ENCODE measurements at places on chromosomes 13 and 19.

GRCh38 chr19:18750295-18750970, 40.7 kb downstream of the COMP start:
- no peak for DNase-seq

- peak; percentile 85 for DNase-seq
Observed at GRCh38 chr19:10713317-10713716, 4.6 kb upstream of the DNM2 start.

- no peak for DNase-seq
Observed at GRCh38 chr13:99288089-99288488, 19.1 kb downstream of the GPR183 start.

GRCh38 chr13:99190147-99190985, 10.3 kb upstream of the UBAC2 start:
- peak; percentile 13 for DNase-seq

DNA sequence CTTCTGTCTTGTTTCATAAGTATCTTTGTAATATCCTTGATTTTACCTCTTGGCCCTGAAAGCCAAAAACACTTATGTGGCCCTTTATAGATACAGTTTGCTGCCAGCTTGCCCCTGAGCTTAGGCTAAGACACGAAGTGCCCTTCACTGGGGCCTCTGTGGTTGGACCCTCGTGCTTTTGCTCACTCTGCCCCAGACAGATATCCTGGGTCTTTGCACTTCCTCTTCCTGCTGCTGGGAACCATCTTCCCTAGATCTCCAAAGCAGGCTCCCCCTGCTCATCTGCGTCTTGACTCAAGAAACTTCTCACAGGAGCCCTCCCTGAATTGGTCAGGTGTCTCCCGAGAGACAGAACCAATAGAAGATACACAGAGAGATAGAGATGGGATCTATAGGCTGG, 2.0 kb upstream of the TNFSF14 start:
- no peak for DNase-seq

GRCh38 chr19:35161434-35161743, 6.9 kb downstream of the FXYD5 start:
- DNase-seq: no peak

DNA sequence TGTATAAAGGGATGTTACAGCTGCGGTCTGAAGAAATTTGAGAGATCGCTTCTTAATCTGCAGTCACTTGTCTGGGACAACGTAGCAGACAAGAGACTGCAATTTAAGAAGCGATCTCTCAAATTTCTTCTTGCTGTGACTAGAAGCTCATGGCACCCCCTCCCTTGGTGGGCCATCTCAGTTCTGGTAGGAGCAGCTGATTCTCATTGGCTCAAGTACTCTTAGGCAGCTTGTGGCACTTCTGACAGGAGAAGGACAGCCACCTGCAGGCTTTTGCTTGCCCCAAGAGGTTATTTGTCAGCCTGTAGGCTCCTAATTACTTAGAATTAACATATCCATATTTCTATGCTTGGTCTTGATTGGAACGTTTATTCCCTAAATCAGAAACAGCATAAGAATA, 503.0 kb downstream of the DCT start:
- no peak for DNase-seq

GRCh38 chr13:90787007-90787406, 560.5 kb upstream of the MIR17HG start:
- no peak for DNase-seq

DNA sequence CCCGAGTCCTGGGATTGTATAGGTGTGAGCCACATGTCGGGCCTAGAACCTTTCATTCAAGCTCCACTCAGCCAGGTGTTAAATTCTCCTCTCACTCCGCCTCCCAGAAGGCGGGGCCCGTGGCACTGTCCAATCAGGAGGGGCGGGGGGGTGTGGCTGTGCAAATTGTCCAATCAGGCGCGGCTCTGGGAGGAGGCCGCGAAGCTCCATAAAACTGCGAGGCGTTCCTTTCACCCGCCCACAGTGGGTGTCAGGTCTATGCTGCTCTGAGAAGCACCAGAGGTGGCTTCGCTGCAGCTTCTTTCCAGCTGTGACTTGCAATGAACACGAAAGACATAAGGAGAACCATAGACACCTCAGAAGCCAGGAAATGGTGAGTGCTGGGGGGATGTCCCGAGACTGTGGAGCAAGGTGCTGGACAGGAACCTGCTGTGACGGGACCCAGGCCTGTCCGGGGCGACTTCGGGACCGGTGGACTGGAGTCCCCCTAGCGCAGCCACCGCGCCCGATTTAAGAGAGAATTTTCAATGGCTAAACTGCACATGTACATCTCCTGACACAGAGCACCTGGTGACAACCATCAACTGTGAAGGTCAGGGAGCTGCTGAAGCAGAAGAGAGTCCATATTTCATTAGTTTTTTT, 3.0 kb upstream of the ZNF136 start:
- DNase-seq: no peak

GRCh38 chr19:42212886-42213285, 4.6 kb downstream of the DEDD2 start:
- no peak for DNase-seq

GRCh38 chr13:113437408-113438010, 15.8 kb downstream of the ADPRHL1 start:
- no peak for DNase-seq

DNA sequence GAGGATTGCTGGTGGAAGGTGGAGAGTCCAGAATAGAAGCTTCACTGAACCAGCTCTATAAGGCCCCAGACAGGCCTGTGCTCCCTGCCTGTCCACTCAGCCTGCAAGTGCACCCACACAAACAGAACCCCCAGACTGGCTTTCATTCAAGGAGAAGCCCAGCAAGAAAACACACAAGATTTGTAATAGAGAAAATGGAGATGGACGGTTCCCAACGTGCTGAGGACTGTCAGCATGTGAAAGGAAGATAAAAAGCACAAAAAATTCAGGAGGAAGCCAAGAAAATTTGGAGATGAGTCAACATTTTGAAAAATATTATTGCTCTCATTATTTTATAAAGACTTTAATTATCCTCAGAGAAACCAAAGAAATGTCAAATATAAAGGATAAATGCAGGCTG, 218.2 kb upstream of the SLC10A2 start:
- DNase-seq: no peak

- DNase-seq: no peak
Observed at GRCh38 chr19:51792932-51793331, 2.0 kb upstream of the FPR3 start.

DNA sequence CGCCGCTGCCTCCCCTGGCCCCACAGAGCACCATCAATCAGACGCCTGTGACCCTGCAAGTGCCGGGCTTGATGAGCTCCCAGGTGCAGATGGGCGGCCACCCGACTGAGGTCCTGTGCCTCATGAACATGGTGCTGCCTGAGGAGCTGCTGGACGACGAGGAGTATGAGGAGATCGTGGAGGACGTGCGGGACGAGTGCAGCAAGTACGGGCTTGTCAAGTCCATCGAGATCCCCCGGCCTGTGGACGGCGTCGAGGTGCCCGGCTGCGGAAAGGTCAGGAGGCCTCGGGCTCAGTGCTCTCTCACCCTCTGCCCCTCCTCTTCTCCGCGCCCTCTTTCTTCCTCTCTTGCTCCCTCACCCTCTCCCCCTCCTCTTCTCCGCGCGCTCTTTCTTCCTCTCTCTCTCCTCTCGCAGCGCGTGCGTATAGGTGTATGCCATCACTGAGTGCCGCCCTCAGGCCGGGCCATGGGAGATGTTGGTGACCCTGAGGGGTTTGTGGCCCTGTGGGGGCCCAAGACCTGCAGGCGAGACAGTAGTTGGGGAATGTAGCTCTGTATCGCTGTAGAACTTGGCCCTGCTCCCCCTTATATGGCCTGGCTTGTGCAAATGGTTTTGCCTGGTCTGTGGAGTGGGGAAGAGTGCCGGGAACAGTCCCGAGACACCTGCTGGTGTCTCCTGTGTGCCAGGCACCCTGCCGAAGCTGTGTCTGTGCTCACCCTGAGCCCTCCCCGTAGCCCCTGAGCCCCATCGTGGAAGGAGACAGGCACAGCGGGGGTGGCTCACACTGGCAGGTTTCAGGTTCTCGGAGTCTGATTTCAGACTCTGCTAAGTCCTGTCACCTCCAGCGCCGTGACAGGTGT, 5.4 kb upstream of the EPN1 start:
- DNase-seq: no peak

DNA sequence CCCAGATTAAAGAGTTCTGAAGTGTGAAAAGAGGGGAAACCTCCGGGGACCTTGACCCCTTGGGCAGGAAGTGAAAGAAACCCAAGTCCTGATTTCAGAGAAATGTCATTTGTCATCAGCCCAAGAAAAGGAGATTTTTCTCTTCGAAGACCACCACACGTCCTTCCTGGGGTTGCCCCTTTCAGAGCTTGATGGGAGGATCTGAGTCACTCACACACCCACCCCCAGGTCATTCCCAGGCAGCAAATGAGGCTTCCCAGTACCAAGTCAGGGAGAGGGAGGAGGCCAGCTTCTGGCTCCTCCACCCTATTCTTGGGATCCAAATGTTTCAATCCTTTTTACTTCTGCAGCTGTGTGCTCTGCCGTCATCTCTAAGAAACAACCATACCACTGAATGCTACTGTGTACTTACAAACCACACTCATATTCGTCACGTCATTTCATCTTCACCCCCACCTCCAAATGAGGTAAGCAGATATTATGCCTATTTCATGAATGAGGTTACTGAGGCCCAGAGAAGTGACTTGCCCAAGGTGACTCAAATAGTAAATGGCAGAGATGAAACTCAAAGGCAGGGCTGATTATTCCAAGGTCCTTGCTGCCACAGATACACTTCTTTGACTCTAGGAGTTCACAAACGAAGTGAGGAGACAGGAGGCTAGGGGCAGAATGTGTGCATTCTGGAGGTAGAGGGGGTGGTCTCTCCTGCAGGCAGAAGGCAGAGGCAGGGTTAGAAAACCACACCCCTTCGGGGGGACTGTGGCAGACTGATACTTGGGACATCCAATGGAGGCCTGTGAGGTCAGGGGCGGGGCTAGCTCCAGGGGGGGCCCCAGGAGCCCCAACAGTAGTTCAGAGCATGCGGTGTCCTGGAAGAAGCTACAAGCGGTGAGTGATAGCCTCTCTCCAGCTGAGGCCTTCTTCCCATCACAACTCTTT, 5.0 kb upstream of the KMT2B start:
- no peak for DNase-seq

DNA sequence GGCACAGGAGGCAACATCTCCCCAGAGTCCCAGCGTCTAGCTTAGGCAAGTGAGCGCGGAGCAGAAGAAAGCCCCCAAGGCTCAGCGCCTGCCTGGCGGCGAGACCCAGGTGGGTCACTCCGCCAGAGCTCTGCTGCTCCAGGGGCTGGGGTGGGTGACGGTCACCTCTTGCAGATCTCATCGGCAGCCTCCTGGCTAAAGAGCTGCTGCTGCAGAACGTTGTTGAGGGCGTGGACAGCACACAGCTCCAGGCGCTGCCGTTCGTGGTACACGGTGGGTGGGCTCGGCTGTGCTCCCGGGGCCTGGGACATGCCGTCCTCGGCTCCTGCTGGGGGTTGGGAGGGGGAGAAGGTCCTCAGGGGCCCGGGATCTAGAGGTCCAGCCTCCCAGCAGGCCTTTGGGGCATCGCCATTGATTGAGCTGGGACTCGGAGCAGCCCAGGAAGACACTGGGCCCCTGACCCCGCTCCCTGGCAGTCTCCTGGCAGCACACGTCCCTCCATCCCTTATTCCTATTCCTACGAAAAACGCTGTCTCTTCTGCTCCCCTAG, 795 bp downstream of the JOSD2 start:
- no peak for DNase-seq

- DNase-seq: no peak
Observed at GRCh38 chr13:67148161-67148571, 82.0 kb downstream of the PCDH9 start.

DNA sequence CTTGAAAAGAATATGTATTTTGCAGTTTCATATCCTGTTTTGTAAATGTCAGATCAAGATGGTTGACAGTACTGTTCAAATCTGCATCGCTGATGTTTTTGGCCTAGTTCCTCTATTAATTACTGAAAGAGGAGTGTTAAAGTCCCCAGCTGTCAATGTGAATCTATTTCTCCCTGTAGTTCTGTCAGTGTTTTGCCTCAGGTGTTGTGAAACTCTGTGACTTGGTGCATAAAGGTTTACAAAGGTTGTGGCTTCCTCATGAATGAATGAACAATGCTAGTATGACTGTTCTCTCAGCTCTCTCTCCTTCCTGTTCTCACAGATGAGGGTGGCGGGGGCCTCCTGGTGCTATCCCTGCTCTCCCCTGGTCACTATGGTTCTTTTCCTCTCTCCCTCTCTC, 142.4 kb downstream of the MYCBP2 start:
- DNase-seq: no peak

- no peak for DNase-seq
Observed at GRCh38 chr19:56661248-56661647, 10.3 kb downstream of the ZNF835 start.

DNA sequence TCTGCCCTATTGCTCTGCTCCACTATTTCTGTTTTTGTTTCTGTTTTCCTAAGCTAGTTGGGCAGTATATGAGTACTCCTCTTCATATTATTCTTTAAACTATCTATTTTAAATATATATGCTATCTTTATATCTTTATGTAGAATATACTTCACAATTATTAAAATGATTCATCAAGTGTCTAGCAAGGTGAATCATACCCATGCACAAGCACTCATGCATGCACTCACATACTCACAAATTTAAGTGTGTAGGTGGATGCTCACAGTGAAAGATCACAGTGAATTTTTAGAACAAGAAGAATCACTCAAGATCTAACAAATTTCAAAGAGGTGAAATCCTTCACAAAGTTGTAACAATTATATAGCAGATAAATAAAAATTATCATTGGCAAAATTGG, 435.6 kb upstream of the SLITRK5 start:
- DNase-seq: no peak

DNA sequence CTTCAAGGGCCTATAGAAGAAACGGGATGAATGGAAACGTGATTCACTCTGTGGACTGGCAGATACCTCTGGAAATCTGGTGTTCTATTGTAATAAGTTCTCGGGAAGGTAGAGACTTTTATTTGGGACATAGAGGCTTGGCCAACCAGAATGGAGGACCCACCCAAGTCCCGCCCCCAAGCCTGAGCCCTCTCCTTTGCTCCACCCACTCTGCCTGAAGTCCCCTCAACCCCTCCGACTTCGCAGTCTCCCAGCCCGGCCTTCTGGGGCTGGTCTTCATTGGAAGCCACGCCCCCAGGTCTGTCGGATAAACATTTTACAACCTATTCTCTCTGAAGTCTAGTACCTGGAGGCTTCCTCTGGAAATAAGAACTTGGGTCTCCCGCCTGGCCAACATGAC, 16.9 kb downstream of the FBXL12 start:
- DNase-seq: no peak

DNA sequence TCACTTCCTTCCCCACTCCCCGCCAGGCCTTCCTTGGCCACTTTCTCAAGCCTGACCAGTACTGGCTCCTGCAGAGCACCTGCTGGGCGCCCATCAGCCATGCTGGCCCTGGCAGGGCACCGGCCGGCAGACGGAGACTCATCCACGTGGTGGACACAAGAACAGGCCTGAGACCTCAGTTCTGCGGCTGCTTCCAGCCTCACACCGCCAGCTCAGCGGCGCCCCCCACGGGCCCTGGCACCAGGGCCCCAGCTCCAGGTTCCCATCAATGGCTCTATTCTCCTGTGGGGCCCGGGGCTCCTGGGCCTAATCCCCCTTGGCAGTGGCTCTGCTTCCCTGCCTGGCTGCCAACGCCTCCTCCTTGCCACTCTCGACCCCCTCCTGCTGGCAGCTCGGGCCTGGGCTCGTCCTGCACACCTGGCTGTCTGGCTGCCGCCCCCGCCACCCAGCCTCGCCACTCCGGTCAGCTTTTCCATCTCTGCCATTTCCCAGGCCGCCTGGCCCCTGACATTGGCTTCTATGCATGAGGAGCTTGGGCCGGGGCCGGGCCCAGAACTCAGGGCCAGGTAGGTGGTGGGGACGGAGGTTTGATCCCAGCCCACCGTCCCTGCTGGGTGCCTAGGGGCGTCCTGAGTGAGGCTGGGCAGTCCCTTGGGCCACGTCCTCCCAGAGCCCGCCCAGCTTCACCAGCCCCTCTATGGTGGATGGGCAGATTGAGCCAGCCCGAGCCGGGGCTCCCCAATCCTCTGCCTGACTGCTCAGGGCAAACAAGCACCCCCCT, 6.2 kb downstream of the NDUFA11 start:
- no peak for DNase-seq
